ENCODE measurements at places on chromosomes 6 and 20.

DNA sequence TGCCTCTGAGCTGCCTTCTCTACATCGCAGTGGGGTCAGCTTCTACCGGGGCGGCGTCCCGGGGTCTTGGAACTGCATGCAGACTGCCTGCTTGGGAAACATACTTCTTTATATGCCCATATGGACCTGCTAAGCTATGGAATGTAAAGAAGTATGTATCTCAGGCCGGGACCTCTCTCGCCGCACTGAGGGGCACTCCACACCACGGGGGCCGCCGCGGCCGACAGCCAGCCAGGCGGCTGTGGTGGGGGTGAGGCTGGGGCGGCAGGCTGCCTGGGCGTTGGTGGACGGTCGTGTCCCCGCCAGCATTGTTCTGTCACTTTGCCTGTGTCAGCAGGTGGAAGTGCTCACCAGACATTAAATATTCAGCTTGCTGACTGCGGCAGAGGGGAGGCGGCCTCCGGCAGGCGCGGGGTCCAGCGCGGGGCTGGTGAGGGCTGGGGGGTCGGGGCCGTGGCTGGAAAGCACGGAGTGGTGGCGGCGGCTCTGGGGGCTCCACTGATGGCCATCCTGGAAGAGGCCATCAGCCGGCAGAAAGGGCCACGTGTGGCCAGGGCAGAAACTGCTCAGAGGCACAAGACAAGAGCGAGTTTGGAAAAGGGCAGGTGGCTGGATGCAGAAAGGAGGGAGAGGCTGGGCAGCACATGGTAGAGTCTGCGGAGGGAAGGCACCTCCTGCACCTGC, 78.6 kb upstream of the GATA5 start:
- DNase-seq: no peak

DNA sequence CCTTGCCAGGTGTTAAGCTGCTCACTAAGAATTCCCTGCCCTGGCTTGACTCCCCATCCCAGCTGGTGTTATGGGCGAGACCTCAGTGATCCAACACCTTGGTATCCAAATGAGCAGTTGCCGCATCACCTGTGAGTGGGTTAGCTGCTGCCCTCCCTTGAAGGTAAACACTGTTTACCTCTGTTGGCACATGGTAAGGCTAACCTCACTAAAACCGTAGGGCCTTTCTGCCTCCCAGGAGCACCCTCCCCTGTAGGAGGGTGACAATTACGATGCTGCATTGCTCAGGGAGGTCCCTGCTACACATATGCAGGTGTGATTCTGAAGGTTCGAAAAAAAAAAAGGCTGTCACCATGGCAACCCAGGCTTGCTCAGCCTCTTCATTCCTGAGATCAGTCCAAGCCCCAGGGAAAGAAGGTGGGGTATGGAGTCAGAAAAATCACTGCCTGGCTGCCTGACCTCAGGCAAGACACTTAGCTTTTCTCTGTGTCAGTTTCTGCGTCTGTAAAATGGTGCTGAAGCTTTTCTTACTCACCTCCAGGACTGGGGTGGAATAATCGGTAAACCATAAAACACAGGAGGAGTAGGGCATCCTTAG, 19.5 kb downstream of the PNPLA1 start:
- DNase-seq: no peak

DNA sequence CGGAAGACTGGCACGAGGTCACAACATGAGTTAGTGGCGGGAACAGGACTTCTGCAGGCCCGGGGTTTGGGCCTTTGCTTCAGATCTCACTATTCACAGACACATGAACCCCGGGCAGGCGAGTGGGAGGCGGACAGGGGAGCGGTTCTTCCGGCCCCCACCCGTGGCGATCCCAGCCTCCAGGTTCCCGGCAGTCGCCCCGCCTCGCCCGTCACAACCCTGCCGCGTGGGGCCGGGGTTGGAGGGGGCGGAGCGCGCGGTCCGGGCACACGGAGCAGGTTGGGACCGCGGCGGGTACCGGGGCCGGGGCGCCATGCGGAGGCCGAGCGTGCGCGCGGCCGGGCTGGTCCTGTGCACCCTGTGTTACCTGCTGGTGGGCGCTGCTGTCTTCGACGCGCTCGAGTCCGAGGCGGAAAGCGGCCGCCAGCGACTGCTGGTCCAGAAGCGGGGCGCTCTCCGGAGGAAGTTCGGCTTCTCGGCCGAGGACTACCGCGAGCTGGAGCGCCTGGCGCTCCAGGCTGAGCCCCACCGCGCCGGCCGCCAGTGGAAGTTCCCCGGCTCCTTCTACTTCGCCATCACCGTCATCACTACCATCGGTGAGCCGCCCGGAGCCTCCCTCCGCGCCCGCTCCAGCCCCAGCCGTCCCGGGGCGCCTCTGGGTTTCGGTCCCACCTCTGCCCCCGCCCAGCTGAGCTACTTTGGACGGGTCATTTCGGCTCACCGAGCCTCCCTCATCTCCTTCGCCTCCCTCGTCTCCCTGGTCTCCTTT, at the start of gene KCNK15:
KCNK15 (plus strand) TSS at position 268 of the 769 bp plus-strand sequence; CDS start at position 314, 46 bp downstream.
- DNase-seq: no peak

- no peak for DNase-seq
Observed at GRCh38 chr6:27541933-27542297, 69.0 kb upstream of the ZNF184 start.

GRCh38 chr20:42074944-42075343, 456.8 kb upstream of the CHD6 start:
- DNase-seq: no peak

GRCh38 chr6:135012764-135013163, 41.9 kb downstream of the HBS1L start:
- no peak for DNase-seq

DNA sequence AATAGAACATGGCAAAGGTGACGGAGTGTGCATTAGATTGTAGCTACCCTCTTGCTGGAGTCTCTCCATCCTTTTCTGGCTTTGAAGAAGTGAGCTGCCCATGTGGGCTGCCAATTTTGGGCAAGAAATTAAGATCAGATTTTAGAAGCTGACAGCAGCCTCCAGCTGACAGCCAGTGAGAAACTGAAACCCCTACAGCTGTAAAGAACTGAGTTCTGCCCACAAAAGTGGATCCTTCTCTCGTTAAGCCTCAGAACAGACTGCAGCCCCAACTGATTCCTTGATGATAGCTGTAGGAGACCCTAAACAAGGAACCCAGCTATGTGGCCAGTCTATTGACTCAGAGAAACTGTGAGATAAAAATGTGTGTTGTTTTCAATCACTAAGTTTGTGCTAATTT, 134.1 kb downstream of the CD109 start:
- no peak for DNase-seq

GRCh38 chr6:55003719-55004430, 157.3 kb downstream of the FAM83B start:
- DNase-seq: no peak

DNA sequence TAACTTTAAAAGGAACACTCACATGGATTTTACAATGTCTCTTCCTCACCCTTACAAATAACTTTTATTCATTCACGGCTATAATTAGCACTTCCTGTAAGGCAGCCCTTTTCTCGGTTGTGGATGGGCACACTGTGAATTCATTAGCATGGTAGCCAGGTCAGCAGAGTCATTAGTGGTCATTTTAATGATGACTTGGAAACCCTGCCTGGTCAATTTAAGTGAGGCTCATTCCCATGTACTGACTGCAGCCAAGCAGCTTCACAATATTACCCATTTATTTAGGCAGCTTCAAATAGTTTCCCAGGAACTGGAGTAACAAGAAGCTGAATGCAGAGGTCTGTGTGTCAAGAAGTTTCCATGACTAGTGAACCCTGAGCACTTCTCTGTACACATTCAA, 248.8 kb downstream of the KHDC1L start:
- DNase-seq: no peak

DNA sequence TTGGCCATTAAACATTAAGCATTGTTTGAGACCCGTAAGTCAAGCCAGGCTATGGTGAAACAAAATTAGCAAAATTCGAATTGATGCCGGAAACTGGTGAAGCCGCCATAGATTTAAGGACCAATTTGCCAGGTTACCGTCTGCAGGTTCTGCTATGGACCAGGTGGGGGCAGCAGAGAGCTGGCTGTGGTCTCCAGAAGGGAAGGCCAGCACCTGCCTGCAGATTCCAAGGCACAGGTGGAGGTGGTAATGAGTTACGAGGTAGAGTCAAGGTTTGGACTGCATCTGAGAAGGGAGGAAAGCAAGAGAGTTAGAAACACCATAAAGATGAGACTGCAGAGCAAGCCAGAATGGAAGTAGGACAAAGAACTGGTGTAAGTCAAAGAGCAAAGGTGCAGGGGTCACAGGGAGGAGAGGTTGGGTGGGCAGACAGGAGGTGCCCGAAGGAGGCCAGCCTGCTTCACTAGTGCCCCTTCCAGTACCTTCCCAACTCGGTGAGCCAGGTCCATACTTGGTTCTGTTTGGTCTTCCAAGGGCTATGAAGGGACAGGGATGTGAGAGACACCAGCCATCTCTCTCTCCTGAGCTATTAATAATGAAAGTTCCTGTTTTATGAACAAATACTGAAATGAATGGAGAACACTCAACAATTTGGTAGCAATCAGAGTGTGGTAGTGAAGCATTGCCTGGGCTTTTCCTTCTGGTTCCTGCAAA, 131.6 kb upstream of the ESR1 start:
- no peak for DNase-seq

DNA sequence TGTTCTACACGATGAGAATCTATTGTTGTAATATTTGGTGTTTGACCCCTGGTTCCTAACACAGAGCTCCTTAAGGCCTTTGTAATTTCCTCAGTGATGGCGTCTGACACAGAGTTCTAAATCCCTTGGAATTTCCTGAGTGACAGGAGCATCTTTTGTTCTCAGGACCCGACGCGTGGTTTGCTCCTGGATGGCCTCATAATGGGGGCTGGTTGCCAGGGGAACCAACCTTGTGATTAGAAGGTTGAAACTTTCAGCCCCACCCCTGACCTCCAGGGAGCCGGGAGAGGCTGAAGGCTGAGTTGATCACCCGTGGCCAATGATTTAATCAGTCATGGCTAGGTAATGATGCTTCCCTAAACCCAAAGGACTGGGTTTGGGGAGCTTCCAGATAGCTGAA, 20.5 kb upstream of the ZNF133 start:
- DNase-seq: no peak

- DNase-seq: no peak
Observed at GRCh38 chr6:52595000-52595795, 18.3 kb upstream of the TRAM2 start.

DNA sequence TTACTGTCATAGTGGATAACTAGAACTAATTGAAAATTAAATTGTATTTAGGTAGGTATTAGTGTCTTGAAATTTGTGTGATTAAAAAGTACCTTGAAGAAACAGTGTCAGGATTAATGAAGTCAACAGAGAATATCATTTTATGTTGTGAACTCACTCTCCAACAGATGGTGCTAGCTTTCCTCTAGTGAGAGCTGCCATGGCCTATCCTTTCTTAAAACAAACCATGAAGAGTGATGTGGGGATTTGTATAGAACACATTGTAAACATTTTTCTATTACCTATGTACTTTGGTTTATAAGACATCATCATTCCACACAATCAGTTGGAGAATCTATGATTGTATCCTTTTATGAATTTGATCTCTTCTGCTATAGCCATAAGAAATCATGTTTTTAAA, 4.8 kb upstream of the SRSF12 start:
- no peak for DNase-seq

DNA sequence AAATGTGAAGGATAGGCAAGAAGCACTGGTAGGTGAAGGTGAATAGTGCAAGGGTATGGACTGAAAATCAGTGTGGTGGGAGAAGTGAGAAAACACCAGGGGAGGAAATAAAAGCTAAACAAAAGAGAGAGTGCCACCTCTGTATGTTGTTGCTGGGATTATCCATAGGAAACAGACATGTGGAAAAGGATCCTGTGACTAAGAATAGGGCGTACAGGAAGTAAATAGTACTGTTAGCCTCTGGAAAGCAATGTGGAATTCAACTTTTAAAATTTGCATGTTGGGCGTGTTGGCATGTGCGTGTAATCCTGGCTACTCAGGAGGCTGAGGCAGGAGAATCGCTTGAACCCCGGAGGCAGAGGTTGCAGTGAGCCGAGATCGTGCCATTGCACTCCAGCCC, 661.7 kb downstream of the KIF16B start:
- DNase-seq: no peak

DNA sequence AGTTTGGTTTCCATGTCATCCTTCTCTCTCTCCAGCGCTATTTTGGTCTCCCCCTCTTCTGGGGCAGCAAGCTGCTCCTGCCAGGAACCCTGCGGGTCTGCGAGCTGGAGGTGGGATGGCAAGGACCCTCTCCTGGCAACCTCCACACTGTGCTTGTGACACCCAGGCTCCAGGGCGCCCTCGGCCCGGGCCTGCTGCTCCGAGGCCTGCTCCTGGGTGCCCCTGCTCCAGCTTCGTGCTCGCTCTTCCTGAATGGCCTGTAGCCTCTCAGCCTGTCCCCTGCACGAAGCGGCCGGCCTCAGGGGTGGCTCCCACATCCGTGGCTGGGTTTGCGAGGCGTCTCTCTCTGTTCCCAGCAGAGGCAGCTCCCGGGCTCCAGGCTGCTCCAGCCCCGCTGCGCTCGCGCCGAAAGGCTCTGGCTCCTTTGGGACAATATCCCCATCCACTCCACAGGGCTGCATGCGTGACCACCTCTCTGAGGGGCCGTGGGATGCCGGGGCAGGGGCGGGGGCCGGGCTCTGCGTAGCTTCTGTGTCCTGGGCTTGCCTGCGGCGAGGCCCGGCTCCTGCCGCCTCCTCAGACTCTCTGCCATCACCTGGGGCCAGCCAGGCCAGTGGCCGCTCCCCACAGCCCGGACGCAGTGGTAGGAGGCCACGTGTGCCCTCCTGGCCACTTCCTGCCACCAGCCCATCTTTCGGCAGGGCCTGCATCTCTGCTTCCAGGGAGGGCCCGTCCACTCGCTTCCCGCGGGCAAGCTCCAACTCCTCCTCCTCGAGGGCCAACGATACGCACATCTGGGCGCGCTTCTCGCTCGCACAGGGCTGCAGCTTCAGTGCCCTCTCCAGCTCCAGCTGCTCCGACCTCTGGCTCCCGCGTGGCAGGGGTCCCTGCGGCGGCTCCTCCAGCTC, 68.9 kb downstream of the GINS1 start:
- DNase-seq: no peak

DNA sequence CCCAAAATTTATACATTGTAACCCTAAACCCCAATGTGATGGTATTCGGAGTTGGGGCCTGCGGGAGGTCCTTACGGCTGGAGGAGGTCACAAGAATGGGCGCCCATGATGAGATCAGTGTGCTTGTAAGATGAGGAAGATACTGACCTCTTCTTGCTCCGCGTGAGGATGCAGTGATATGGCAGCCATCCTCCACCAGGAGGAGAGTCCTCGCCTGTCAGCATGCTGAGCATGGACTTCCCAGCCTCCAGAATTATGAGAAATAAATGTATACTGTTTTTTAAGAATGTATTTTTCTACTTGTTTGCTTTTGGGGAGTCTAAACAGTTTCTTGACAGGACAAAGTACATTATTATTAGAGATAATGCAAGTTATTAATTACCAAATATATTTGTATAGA, 8.7 kb upstream of the SYNDIG1 start:
- DNase-seq: no peak

Measured in SK-N-MC (cell line).